ENCODE measurements at places on chromosomes 5 and 9. TPM values are rescaled to one million over a fixed set of nuclear protein-coding genes. Genes with fewer than 3 reads are reported as not detected.

Gene BBLN
- 78.4 TPM for total RNA-seq

Gene GPR151
- total RNA-seq: not detected

Gene IL33
- total RNA-seq: not detected

Gene GHR
- not detected for total RNA-seq

Gene NUTM2G
- total RNA-seq: not detected

- peaks cover 19% of the 10 kb centered on the region for H3K4me1 ChIP-seq
- H3K36me3 ChIP-seq: no peaks in the 10 kb centered on the region
- no peak overlapping the region for H3K4me3 ChIP-seq
- H3K27ac ChIP-seq: no peak overlapping the region
- H3K27me3 ChIP-seq: no peaks in the 10 kb centered on the region
These were observed 41.6 kb upstream of the VDAC1 start for GRCh38 chr5:134046330-134046729.

- H3K4me3 ChIP-seq: no peak overlapping the region
- H3K27me3 ChIP-seq: peaks cover 6% of the 10 kb centered on the region
- no peak overlapping the region for H3K27ac ChIP-seq
- no peak for DNase-seq
- no peaks in the 10 kb centered on the region for H3K4me1 ChIP-seq
- H3K36me3 ChIP-seq: no peaks in the 10 kb centered on the region
These were observed 66.9 kb downstream of the SPATA31C2 start for GRCh38 chr9:88071331-88071730.

GRCh38 chr9:119216651-119217331 is 152.4 kb downstream of the BRINP1 start:
- no peak overlapping the region for H3K27ac ChIP-seq
- no peak overlapping the region for H3K4me3 ChIP-seq
- no peaks in the 10 kb centered on the region for H3K4me1 ChIP-seq
- H3K27me3 ChIP-seq: no peaks in the 10 kb centered on the region

DNA sequence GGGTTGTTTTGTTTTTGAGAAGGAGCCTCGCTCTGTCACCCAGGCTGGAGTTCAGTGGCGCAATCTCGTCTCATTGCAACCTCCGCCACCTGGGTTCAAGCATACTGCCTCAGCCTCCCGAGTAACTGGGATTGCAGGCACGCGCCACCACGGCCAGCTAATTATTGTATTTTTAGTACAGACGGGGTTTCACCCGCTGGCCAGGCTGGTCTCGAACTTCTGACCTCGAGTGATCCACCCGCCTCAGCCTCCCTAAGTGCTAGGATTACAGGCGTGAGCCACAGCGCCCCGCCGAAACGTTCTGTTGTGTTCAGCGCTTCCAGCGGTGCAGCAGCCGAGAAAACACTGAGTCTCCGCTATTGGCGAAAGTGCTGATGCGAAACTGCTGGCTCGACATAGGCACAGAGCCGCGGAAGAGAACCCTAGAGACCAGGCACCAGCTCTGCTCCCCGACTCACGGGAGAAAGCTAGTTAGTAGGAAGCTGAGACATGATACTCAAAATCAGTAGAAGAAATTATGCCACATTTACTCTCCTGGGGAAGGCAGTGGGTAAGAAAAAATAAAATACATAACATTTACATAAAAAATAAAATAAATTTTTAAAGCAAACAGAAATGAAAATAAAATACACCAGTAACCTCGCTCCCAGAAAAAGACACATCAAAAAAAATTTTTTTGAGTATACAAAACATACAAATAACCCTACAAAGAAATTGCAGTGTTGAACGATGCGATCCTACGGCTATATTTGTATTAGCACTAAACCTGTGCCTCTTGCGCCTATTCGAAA is 31.6 kb downstream of the ANXA2R start:
- DNase-seq: peak; percentile 89
- H3K36me3 ChIP-seq: no peaks in the 10 kb centered on the region
- peak overlapping the region; percentile 79 for H3K4me3 ChIP-seq
- H3K27me3 ChIP-seq: no peaks in the 10 kb centered on the region
- H3K4me1 ChIP-seq: peaks cover 26% of the 10 kb centered on the region

- no peaks in the 10 kb centered on the region for H3K36me3 ChIP-seq
- H3K27ac ChIP-seq: no peak overlapping the region
- no peak for DNase-seq
These were observed 176.8 kb downstream of the FER start for GRCh38 chr5:108924457-108924961.

DNA sequence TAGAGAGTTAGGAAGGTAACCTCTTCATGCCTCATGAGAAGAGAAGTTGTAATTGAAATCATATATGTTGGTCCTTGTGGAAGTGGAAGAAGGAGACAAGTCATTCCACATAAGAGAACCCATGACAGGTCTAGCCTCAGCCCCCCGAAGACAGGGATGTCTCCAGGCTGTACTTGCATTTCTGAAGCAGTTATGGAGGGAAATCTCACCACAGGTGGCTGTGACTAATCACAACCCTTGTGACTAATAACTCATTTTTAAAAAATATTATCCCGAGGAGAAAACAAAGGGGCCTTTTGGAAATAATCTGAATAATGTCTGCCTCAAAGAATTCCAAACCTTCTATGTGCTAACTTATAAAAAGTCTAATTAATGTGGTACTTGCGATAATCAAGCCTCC is 262.1 kb upstream of the RPS23 start:
- H3K27me3 ChIP-seq: no peaks in the 10 kb centered on the region
- no peak for DNase-seq
- no peak overlapping the region for H3K27ac ChIP-seq
- no peaks in the 10 kb centered on the region for H3K4me1 ChIP-seq
- H3K36me3 ChIP-seq: no peaks in the 10 kb centered on the region
- H3K4me3 ChIP-seq: no peak overlapping the region

- peaks cover 4% of the 10 kb centered on the region for H3K27me3 ChIP-seq
- H3K4me3 ChIP-seq: no peak overlapping the region
- no peaks in the 10 kb centered on the region for H3K36me3 ChIP-seq
- no peaks in the 10 kb centered on the region for H3K4me1 ChIP-seq
These were observed 43.7 kb upstream of the MIER3 start for GRCh38 chr5:56995596-56995995.

Data from CD8-positive, alpha-beta memory T cell (primary cell).